ENCODE measurements at places on chromosomes 2 and 18. TPM values are rescaled to one million over a fixed set of nuclear protein-coding genes. Genes with fewer than 3 reads are reported as not detected.

The AQP12B gene
- not detected for total RNA-seq

- peak; percentile 9 for DNase-seq
These were observed 33.1 kb downstream of the ARHGAP15 start for GRCh38 chr2:143162123-143162837.

The CNGA3 gene
- total RNA-seq: not detected

GRCh38 chr18:3452750-3453539 is 3.0 kb downstream of the TGIF1 start:
- DNase-seq: no peak

DNA sequence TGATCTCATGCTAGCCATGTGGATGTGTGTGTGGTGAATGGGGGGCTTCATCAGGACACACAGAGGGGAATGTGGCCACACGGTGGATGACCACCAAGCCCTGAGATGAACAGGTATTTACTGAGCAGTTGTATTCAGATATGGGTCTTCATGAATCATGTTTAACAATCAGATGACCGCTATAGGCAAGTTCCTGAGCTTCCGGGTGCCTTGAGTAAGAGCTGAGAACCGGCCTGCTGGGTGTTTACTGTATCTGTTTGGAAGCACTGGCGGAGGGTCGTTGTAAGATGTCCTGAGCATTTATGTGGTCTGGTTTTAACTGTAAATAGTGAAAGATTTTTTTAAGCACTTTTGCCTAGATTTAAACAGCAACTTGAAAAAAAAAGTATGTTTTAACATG is 43.9 kb downstream of the BOLA3 start:
- DNase-seq: no peak

The NT5DC4 gene
- total RNA-seq: 6.1 TPM

DNA sequence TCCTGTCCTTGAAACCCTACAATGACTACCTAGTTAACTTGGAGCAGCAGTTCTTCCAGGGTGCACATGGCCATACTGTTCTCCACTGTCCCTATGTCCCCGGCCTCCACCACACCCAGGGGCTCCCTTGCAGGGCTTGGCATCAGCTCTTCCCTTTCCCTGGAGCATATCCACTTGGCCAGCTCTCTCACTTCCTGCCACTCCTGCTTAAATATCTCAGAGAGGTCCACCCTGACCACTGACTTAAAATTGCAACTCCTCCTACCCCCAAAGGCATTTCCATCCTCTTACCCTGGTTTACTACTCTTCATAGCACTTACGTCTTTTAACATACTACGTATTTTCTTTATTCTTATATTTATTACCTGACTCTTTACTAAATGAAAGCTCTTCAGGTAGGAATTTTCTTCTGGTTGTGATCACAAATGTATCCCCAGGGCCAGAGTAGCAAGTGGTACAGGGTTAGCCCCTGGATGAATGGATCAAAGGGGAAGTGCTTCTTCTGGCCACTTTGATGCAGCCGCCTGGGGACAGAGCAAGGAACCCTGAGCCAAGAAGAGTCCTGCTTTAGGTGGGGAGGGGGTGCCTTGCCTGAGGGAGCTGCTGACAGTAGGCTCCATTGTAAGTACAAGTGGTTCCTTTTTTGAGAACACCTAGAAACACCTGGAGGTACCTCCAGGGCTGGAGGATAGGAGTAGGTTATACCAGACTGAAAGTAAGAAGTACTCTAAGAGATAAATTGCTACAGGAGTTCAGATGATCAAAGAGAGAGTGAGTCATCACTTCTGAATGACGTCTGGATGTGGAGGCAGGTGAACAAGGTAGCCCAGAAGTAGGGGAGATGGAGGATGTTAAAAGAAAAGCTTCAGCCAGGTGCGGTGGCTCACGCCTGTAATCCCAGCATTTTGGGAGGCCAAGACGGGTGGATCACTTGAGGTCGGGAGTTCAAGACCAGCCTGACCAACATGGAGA is 82.2 kb downstream of the SOCS6 start:
- DNase-seq: peak; percentile 43

DNA sequence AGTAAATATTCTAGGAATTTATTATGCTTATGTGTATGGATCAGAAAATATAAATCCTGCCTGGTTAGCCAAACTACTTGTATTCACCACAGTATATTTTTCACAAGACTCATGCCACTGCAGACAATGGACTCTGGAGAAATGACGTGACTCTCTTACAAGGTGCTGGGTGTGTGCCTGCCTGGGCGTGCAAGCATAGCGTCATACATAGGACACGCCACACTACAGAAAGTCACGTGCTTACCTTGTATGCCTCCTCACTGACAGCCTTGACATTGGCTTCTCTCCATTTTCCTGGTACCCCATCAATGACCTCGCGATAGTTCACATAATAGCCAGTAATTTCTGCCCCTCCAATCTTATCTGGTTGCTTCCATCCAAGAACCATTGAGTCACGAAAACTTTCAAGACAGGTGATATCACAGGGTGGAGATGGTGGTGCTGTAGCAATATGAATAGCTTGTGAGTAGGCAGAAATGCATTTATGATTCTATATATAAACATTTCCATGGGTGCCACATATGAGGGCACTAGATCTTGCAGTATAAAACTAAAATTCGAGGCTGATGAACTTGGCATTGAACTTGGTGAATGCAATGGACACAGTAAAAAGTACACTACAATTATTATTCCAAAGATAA is 93.2 kb downstream of the MYOM1 start:
- DNase-seq: no peak

The MRPS5 gene
- 69.4 TPM for total RNA-seq

DNA sequence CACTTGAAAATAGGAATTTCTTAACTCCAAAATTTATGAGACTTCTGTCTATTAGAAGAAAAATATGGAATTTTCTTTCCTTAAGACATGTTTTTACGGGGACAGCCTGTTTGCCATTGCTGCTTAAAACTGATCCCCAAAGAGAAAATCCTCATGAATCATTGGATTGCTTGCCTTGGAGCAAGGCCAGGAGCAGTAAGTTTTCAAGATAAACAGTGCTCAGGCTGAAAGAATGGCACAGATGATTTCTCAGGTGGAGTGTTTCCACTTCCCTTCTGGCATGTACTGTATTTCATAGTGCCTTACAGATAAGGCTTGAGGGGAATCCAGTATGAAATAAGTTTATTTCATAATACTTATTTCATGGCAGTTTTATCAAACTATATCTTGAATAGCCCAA is 74.3 kb upstream of the MMADHC start:
- peak; percentile 24 for DNase-seq

DNA sequence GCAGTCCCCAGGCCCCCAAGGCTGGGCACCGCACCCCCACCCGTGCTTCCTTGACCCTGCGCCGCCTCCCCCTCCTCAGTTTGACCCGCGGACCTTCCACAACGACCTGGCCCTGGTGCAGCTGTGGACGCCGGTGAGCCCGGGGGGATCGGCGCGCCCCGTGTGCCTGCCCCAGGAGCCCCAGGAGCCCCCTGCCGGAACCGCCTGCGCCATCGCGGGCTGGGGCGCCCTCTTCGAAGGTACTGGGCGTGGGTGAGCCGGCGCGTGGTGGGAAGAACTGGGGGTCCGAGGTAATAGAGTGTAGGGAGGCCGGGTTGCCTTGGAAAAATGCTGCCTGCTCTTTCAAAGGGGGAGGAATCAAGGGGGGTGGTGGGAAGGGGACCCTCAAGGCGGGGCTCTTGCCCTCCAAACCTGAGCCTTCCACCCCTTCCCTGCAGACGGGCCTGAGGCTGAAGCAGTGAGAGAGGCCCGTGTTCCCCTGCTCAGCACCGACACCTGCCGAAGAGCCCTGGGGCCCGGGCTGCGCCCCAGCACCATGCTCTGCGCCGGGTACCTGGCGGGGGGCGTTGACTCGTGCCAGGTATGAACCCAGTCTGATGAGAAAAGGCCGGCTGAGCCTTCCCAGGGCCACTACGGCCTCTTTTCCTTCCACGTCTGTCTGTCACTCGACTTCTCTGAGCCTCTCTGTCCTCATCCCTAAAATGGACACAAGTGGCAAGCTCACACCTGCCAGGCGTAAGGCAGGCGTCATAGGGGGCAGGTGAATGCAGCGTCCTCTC is 2.6 kb downstream of the PRSS56 start:
- DNase-seq: no peak

DNA sequence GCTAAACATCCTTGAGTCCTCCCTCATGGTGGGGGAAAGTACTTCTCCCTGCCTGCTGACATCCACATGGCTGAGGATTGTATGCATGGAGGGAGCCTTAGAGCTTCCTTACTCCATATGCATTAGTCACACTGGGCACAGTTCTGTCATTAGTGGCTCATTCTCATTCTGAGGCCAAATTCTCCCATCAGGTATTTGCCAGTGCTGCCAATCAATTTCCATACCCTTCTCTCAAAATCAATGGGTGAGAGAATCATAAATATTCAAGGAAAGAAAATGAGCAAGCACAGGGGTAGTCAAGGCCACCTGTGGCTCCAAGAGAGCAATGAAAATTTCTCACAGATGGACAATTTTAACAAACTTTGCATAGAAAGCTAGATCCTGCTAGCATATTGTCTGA is 422.6 kb upstream of the SETBP1 start:
- no peak for DNase-seq

- DNase-seq: no peak
These were observed 35.5 kb downstream of the ZNF521 start for GRCh38 chr18:25316381-25317018.

GRCh38 chr2:23757686-23758433 is 169.1 kb downstream of the ATAD2B start:
- peak; percentile 52 for DNase-seq

DNA sequence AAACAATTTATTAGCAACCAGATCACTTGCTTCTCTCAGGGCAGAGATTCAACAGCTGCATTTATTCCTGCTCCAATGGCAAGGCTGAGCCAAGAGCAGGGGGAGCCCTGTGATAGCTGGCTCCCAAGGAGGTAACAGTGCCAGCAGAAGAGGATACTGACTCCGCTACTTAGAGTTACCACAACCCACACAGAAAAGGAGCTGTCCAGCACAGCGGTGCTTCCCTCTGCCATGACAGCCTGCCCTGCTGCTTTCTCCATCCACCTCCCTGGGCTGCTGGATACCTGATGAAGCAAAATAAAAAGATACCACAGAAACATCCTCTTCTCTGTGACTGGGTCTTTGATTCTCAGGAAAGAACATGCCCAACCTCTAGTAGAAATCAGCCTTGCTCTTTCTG is 467.2 kb downstream of the LRRTM4 start:
- no peak for DNase-seq

Measured in PC-9 (cell line).